T-helper 2 cell treated with Interferon-gamma antibody and Interleukin-4, amounts not matched to agents 5 μg/mL and 100 μg/mL, for 36 hours (primary cell): ENCODE measurements at places on chromosomes 2 and 18.
A peak's percentile ranks its signal among the peaks of the same experiment; 100 is the strongest.

GRCh38 chr2:177577075-177577474, 184.5 kb downstream of the AGPS start:
- no peak for DNase-seq

DNA sequence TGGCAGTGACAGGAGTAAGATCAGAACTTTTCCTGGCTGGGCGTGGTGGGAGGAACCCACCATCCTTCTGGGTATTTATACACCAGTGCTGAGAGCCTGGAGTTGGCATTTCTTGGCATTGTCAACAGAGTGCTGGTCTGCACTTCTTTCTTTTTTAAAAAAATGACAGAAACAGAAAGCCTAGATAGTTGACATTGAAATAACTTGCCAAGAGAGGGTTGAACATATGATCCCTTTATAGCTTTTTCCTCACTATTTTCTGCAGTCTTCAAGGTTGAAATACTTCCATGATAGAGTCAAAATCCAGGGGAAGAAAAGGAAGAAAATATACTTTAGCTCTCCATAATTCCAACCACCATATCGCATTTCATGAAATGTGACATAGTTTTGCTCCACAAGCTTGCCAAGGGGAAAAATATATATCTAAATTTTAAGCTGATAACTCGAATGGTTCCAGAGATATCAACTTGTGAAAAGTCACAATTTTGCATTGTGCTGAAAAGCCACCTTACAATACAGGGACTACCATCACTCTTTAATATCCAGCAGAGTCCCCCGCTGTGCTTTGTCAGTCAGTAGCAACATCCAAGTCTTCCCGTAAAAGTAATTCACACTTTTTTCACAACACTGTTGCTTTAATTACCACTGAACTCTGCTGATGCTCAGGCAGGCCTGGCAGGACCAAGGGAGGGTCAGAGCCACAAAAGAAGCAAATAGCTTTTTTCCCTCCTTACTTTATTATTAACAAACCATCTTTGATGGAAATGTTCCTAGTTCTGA, 764.9 kb upstream of the FANCL start:
- DNase-seq = no peak

- DNase-seq = no peak
Measured at GRCh38 chr2:27921880-27922547, 31.5 kb downstream of the BABAM2 start.

- DNase-seq = no peak
Measured at GRCh38 chr2:73640946-73641766, 1.1 kb downstream of the NAT8 start.

GRCh38 chr2:55862673-55863390, 60.8 kb downstream of the EFEMP1 start:
- no peak for DNase-seq

- peak; percentile 10 for DNase-seq
Measured at GRCh38 chr2:226031647-226032501, 632.4 kb downstream of the NYAP2 start.

DNA sequence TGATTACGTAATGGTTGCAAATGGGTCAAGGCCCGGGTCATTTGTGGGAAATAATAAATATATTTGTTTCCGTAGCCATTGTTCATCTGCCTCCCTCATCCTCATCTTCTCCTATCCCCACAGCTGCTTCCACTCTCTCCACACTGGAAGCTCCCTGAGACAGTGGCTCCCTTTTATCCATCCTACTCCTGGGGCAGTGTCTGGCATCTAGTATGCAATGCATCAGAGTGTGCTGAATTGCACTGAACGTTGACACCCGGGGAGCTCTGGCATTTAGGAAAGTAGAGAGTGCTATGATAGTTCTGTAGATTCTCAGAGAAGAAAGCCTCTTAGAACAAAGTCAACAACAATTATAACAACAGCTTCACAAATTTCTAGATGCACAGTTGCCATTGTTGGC, 45.5 kb upstream of the NAB1 start:
- DNase-seq = no peak

- no peak for DNase-seq
Measured at GRCh38 chr2:234395891-234396420, 100.9 kb downstream of the ARL4C start.

DNA sequence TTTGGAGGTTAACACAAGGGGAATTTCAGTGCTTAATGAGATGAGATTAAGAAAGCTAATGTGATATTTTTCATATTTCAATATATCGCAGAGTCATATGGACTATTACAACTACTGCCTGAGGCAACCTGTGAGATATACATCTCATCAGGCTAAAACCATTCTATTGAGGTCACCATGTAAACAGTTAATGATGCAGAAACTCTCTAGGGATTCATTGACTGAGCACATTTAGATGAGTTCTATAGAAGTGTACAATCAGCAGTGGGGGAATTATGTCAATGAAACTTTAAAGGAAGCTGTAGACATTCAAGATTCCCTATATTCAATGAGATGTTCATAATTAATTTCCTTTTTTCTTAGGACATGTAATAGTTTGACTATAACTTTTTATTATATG, 687.4 kb upstream of the SYT4 start:
- no peak for DNase-seq

DNA sequence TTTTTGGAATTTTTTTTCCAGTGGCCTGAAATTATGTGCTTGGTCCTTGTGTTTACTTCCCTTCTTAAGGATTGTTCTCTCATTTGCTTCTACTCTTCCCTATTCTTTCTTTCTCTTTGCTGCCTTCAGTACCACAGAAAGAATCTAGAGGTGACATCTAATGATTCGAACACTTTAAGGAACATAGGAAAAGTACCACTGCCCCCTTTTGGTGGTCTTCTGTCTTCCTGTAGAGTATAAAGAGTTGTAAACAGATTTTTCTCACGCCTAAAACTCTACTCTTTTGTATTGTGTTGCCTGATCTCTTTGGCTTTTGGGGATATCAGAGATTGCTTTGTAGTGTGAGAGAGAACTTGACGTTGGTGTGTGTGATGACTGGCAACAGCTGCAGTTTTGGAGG, 7.0 kb upstream of the SCTR start:
- no peak for DNase-seq

- DNase-seq = no peak
Measured at GRCh38 chr2:144004742-144005141, 515.2 kb downstream of the ZEB2 start.

DNA sequence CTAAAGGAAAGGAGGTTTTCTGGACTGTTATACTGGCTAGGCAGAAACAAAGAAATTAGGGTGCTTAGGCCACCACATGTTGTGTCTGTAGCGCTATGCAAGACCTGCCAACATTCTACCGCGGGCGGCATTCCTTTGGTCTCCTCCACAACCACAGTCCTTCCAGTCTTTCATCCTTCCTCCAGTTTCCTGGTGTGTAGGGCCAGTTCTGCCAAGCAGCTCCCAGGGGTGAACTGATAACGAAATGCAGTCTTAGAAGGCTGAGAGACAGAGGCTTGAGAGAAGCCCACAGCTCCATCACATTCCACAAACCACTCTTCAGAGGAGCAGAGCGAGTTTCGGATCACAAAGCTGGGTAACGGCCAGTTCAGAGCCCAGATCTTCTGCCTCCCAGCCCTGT, 19.5 kb upstream of the CXXC1 start:
- DNase-seq = no peak

DNA sequence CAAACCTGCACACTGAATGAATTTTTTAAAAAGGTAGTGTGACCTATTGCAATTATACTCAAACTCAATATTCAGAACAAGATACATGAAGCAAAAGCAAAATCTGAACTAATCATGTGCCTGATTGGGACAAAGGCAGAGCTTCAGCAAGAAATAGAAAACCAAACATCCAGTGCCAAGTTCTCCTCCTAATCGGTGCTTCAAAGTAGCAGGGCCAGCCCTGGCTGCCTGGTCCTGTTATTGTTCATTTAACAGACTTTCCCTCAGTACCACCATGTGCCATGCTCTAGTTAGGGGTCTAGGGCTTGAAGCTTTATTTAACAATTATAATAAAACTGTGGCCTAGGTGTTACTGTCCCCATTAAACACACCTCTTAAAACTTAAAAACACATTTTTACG, 281.5 kb upstream of the PXDN start:
- no peak for DNase-seq

- DNase-seq = no peak
Measured at GRCh38 chr2:191041418-191042161, 27.6 kb upstream of the STAT1 start.

DNA sequence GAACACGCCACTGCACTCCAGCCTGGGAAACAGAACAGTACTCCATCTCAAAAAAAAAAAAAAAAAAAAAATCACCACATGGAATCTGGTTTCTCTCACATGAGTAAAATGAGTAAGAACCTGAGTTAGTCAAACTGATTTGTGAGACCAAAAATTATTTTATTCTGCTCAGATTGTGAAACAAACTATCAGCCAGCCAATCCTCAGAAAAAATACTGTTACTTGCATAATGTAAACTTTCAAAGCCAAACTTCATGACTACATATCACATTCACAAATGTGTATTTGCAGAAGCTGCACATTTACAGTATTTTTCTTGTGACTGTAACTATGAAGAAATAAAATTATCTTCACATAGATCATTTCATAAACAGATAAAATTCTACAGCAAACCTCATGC, 23.2 kb downstream of the SUMO1 start:
- no peak for DNase-seq

DNA sequence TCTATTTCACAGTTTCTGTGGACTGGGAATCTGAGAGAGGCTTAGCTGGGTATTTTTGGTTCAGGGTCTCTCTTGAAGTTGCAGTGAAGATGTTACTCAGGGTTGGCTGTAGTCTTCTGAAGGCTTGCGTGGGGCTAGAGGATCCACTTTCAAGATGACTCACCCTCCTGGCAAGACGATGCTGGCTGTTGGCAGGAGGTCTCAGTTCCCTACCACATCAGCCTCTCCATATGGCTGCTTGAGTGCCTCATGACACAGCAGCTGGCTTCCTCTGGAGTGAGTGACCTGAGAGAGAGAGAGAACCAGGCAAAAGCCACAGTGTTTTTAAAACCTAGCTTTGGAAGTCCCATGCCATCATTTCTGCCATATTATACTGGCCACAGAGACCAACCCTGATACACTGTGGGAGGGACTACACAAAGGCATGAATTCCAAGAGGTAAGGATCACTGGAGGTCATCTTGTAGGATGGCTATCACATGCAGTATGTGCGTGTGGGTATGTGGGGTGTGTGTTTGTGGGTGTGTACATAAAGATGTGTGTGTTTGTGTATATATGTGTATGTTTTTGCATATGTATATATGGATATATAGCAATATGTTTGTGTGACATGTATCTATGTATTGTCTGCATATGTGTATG, 25.1 kb downstream of the DNPEP start:
- DNase-seq = no peak

DNA sequence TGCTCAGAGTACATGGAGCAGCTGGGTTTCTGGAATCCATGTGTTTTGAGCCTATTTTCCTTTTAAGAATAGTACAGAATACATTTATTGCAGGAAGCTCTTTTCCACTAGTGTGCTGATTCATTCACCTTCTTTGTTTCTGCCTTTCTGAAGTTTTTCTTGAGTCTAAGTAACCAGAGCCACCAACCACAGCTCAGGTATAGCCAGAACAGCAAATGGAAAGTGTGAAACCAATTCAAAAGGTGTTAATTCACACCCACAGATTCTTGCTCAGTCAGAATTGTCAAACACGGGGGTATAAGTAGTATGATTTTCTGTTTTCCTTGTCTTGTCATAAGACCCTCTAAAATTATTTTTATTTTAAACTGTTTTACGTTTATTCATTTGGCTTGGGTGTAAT, 75.9 kb upstream of the DYNAP start:
- DNase-seq = no peak

GRCh38 chr2:48248251-48248933, 281.6 kb upstream of the STON1 start:
- DNase-seq = peak; percentile 22

DNA sequence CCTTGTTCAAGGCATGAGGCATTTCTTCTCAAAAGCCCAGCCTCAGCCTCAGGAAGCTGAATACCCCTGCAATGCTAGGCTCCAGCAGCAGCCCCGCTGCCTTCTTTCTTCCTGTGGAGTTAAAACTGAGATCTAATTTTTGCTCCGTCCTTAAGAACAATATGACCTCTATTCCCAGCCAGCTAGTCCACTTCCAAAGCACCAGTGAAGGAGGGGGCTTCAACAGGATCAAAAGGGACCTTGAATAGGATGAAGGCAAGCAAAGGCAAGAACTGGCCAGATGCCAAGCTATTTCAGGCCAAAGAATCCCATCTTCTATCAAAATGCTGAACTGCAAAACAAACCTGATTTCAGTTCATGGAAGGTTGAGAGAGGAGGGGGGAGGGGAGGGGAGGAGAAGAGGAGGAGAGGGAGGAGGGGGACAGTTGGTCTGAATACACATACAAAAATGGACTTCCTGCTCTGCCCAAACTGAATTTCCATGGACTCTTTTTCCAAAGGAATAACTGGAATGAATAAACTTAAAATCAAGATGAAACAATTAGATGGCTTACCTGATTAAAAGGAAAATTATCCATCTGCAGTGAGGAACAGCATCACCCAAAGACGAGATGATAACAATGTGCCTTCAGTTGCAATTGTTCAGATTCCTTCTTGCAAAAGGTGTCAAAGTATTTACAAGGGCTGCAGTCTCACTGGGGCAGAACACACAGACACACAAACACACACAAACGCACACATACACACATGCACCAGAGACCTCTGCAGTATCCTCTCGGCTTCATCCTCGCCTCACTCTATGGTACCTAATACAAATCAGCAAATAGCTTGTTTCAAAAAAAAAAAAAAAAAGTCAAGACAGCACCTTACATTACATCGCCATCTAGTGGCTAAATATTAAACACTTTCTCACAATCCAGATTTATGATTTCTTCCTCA, at the start of gene SCN1A:
SCN1A (minus strand) TSS at position 804 of the 939 bp plus-strand sequence. CDS start 54,399 bp downstream, outside the sequence.
- no peak for DNase-seq

- no peak for DNase-seq
Measured at GRCh38 chr2:10982931-10983701, 71.4 kb downstream of the KCNF1 start.

DNA sequence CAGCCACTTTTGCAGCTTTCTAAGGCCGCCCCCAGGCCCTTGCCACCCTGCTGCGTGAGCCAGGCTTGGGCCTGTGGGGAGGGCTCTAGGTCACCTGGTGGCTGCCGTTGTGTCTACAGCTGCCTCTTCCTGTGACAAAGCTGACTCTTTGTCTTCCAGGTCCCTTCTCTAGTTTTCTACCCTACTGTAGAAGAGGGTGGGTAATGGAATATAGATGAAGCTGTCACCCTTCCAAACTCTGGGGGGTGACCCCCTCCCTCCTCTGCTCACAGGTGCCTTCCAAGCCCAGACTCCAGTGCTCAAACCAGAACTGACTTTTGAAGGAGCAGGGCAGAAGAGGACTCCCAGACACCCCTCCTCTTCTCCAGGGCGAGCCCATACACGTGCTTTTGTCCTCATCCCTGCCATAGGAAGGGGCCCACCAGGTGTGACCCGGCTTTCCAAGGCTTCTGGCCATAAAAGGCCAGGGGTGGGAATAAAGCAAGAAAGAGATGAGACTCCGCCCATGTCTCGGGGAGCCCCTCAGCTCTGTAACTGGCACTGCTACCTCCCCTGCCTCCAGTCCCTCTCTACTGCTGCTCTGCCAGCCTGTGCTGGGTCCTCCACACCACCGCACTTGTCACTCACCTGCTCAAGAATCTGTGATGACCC, 17.9 kb upstream of the SDC1 start:
- DNase-seq = no peak

DNA sequence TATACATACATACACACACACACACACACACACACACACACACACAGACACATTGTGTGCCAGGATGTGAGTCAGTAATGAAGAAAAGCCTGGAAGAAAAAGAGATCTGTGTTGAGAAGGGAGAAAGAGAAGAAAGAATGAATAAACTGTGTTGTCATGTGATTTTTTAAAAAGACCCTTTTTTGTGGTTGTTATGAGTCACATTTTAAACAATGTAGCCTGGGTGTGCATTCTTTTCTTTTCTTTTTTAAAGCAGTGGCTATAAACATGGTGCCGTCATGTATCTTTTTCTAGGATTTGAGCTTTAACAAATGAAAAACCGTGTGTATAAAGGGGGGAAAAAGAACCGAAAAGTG, 87.2 kb downstream of the NRP2 start:
- DNase-seq = no peak
